ENCODE measurements at places on chromosomes 12 and 14.

DNA sequence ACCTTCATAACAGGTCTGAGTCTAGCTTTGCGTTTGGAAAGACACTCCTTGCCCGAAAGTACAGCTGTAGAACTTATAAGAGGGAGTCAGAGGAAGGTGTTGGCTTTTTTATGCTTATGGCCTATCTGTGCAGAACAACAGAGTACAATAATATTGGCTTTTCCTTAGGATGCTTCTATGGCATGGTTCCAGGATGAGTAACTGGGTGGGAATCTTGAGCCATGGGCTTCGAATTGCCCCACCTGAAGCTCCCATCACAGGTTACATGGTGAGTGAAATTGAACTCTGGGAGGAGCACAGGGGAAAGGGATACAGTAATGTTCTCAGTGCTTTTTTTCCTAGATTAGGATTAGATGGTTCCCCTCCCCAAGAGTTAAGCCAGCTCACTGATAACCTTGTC is 13.0 kb downstream of the PARP2 start:
- DNase-seq, result no peak

DNA sequence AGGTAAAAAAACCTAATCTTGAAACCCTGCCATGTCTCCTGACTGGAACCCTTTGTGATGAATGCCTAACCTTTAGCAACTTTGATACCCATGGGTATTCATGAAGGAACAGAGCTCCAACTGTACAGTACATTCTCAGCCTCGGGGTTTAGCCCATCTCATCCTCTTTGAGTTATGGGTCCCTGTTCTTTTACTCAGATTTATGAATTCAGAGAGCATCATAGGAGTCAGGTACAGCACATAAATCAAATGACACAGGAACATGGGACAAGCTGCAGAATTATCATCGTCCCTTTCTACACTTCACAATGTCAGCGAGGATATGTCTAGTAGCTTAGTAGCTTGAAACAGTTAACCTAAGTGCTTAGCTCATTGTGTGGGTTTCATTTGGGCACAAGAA is 527.4 kb downstream of the NOVA1 start:
- DNase-seq, result no peak

DNA sequence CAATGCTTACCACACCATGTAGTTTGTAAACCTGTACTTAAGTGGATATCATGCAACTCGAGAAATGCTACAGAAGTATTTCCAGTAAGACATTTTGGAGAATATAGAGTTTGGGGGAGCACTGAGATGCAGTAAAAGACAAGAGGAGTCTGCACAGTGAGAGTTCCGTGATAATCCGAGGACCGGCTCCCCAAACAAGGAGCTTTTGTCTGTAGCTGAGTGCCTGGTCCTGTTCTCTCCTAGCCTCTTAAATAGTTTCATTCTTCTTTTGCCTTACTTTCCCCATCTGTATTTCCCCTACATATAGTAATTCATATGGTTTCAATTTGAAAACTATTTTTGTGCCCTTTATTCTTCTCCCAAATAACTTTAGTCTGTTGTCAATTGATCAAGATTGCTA is 364.1 kb downstream of the EGLN3 start:
- DNase-seq, result no peak

GRCh38 chr12:39467432-39467870 is 24.5 kb upstream of the KIF21A start:
- no peak for DNase-seq

DNA sequence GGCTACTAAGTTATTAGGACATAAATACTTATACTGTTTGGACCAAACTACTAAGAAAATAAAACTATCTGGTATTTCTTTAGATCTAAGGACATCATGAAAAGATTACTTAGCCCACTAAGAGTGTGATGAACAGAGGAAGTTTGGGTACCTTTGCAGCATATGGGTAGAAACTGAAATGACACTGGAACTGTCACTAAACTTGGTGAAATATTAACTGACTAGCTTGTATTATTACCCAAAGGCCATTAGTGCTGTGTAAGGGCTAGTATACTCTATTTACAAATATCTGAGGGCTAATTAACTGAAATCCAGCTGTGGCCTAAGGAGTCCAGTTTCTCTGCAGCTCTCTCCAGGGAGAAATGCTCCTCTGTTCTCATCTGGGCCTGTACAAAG is 45.5 kb downstream of the PAWR start:
- no peak for DNase-seq

DNA sequence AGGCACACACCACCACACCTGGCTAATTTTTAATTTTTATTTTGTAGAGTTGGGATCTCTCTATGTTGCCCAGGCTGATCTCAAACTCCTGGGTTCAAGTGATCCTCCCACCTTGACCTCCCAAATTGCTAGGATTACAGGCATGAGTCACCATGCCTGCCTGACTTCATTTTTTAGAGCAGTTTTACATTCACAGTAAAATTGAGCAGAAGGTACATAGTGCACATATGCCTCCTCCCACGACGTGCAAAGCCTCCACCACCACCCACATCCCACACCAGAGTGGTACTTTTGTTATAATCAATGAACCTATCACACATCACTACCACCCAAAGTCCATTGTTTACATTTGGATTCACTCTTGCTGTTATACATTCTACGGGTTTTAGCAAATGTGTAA is 62.5 kb upstream of the PLEKHG3 start:
- DNase-seq, result no peak

DNA sequence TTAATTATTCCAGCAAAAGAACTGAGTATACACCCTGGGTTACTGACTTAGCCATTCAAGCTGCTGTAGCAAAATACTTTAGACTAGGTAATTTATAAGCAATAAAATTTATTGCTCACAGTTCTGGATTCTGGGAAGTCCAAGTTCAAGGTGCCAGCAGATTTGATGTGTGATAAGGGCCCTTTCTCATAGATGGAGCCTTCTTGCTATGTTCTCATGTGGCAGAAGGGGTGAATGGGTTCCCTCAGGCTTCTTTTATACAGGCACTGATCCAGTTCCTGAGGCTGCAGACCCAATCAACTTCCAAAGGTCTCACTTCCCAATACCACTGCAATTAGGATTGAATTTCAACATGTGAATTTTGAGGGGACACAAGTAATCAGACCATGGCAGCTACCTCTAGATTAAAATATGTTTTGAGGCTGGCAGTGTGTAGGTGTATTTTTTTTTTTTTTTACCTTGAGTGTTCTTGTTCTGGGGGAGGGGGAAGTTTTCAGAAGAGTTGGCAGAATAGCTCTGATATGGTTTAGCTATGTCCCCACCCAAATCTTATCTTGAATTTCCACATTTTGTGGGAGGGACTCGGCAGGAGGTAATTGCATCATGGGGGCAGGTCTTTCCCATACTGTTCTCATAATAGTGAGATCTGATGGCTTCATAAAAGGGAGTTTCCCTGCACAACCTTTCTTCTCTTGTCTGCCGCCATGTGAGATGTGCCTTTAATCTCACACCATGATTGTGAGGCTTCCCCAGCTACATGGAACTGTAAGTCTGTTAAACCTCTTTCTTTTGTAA is 178.2 kb downstream of the RASSF9 start:
- peak; percentile 55 for DNase-seq

- no peak for DNase-seq
Measured at GRCh38 chr12:91774434-91774921, 371.2 kb downstream of the BTG1 start.

DNA sequence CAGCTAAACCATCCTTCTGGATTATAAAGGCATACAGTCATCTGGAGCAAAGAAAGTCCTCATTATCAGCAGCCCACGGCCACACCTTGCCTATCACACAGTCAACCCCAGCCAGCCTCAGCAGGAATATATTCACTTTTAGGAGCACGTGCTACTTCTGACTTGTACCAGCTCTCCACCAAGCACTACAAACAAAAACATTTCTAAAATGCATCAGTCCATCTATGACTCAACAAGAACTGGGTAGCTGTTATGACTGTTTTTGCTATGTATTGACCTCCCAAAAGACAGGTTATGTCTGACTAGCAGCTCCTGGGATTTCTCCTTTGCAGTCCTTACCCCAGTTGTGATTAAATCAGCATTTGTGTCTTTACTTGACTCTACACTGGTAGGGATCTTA is 31.2 kb downstream of the NUAK1 start:
- no peak for DNase-seq

DNA sequence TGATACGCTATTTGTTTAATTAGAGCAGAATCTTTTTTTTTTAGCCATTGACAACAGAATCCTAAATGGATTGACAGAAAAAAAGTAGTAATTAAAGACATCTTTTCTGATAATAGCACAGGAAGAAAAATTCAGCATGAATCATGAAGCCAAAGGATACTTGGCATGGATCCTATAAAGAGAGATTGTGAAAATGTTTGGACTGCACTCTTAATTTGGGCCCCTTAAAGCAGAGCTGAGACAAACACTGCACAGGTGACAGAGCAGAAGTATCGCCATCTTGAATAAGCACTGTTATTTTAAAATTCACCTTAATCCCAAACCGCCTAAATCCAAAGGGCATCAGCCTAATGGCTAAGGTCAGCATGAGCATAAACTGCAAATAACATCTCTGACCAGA is 48.8 kb upstream of the SEL1L start:
- no peak for DNase-seq

DNA sequence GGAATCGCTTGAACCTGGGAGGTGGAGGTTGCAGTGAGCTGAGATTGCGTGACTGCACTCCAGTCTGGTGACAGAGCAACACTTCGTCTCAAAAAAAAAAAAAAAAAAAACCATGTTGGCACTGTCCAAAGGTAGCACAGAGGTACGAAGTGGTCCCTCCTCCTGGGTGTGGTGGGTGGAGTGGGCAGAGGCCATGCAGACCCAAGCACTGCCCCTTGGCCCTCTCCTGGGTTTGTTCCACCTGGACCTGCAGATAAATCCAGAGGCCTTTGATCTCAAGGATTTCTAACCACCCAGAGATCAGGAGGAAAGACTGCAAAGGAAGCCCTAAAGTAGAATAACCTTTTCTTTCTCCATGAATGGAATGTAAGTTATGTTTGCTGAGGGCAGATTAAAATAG is 8.7 kb upstream of the GALNT6 start:
- DNase-seq, result no peak

GRCh38 chr12:53115112-53115890 is 12.0 kb downstream of the SOAT2 start:
- DNase-seq, result peak; percentile 14

GRCh38 chr14:35669782-35670181 is 135.8 kb downstream of the INSM2 start:
- no peak for DNase-seq

DNA sequence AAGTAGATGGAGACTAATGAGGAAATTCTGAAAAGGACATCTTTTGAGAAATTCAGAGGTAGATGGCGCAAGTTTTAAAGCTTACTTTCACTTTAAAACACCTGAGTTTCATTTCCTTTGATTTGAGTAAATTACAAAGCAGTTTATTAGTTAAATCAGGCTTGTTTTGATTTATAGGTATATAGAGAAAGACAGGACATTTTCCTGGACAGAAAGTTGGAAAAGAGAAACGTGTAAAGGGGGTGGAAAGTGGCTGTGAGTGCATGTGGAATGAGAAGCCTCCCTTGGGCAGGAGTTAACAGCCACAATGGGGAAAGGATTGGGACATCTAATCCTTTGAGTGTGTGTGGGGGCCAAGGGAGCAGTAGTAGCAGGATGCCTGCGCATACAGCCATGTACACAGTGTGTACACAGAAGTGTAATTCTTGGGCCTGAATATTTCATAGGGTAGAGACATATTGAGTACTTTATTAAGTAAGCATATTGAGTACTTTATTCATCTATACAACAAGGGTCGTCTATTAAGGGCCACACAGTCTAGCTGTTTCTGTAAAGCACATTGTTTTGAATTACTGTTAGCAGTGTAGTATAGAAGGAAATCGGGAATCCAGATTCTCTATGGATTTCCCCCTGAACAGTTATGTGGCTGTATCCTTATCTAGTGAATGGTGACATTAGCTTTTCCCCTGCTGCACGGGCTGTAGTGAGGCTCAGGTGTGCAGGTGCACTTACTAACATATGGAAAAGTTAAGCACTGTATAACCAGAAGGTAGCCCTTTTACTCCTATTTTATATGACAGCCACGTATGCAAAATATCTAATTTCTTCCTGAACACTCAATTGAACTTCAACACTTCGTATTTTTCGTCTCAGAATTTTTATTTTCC is 19.1 kb downstream of the MARK3 start:
- no peak for DNase-seq

- no peak for DNase-seq
Measured at GRCh38 chr12:4312251-4312650, 8.8 kb upstream of the TIGAR start.

DNA sequence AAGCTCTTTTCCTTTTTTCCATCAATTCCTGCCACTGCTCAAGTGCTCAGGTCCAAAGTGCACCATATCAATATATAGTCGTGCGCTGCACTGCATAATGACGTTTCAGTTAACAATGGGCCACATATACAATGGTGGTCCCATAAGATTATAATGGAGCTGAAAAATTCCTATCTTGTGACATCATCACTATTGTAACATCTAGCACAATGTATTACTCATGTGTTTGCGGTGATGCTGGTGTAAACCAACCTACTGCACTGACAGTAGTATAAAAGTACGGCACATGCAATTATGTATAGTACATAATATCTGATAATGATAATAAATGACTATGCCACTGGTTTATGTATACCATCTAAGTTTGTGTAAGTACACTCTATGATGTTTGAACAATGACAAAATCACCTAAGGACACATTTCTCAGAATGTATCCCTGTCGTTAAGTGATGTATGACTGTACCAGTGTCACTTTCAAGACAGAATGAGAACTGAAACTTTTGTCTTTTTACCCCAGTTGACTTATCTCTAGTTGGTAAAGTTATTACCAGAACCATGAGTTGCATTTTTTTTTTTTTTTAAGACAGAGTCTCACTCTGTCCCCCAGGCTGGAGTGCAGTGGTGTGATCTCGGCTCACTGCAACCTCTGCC is 53.7 kb upstream of the INSM2 start:
- DNase-seq, result no peak

DNA sequence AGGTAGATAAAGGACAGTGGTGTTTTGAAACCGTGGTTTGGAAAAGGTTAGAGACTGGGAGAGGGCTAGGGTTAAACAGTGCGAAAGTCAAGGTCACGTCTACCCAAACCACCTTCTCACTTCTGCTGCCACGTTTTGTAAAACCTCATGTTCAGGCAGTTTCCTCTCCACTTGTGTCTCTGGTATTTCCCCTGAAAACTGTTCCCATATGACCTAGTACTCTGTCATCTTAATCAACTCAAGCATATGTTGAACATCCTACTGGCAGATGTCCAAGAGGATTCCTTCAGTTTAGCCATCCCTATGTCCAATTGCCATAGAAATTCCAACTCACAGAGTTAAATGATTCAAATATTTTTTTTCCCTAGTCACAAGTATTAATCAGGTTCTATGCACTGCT is 17.4 kb downstream of the CLEC4C start:
- no peak for DNase-seq

- peak; percentile 91 for DNase-seq
Measured at GRCh38 chr14:50257732-50258131, 26.4 kb upstream of the SOS2 start.

- peak; percentile 72 for DNase-seq
Measured at GRCh38 chr14:71856199-71856919, 75.9 kb upstream of the RGS6 start.
